ENCODE measurements at places on chromosomes 11 and 22.

GRCh38 chr11:102683277-102683676, 22.3 kb downstream of the MMP27 start:
- no peak for DNase-seq

- DNase-seq, result no peak
Measured at GRCh38 chr11:95716266-95716665, 73.3 kb downstream of the FAM76B start.

DNA sequence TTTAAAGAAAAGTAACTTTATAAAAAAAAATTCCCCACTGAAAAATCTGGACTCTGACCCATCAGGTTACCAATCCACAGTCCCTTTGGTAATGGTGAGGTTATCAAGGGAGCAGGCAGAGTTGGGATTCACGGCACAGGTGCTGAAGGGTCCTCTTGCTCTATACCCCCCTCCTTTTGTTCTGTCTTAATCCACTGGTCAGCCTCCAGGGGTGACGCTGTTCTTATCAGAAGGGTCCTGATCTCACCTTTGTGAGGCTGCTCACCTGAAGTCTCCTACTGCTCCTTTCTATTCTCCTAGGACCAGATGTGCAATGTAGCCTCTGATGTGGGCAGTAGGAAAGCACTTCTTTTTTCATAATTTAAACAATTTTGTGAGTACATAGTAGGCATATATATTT, 80.6 kb upstream of the E2F8 start:
- no peak for DNase-seq

DNA sequence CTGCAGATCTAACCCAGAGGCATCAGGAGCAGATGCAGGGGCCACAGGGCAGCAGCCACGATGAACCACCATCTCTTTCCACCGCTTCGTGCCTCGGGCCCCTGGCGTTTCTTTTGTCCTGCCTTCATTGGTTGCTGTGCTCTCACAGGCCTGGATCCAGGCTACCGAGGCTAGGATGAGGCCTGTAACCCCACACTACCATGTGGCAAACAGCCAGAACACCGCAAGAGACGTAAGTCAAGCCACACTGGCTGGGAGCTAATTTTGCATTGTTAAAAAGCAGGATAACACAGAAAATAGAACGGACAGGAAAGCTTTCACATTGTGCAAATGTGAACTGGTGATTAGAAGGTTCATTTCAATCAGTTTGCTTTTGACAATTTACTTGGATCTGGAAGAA, 15.7 kb upstream of the ARFGAP3 start:
- no peak for DNase-seq

- DNase-seq, result no peak
Measured at GRCh38 chr11:203945-204586, 3.1 kb downstream of the BET1L start.

GRCh38 chr11:35862666-35863065, 81.2 kb upstream of the LDLRAD3 start:
- no peak for DNase-seq

- DNase-seq, result no peak
Measured at GRCh38 chr11:91373497-91373896, 851.1 kb upstream of the FAT3 start.

DNA sequence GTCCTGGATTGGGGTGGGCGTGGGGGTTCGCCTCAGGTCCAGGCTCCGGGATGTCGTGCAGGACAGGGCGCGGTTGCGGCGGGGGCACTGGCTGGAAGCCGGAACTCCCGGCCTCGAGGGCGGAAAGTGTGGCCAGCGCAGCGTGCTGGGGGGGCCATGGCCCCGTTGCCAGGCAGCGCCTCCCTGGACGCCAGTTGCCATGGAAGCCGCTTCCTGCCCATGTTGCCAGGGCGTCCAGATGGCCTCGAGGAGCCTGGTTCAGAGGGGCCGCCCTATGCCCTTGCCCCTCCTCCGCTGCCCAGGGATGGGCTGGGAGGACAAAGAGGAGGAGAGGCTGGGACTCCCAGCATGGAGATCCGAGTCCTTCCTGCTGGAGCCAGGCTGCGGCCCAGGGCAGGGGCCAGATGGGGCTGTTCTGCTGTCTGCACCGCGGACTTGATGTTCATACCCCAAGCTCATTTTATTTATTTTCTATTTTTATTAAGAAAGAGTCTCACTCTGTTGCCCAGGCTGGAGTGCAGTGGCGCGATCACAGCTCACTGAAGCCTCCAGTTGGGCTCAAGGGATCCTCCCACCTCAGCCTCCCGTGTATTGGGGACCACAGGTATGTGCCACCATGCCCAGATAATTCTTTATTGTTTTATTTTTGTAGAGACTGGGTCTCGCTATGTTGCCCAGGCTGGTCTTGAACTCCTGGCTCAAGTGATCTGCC, 4.6 kb upstream of the CCDC188 start:
- DNase-seq, result peak; percentile 24

GRCh38 chr11:93067881-93068390, 98.5 kb downstream of the MTNR1B start:
- no peak for DNase-seq

- no peak for DNase-seq
Measured at GRCh38 chr11:86802146-86802545, 1.8 kb downstream of the PRSS23 start.

DNA sequence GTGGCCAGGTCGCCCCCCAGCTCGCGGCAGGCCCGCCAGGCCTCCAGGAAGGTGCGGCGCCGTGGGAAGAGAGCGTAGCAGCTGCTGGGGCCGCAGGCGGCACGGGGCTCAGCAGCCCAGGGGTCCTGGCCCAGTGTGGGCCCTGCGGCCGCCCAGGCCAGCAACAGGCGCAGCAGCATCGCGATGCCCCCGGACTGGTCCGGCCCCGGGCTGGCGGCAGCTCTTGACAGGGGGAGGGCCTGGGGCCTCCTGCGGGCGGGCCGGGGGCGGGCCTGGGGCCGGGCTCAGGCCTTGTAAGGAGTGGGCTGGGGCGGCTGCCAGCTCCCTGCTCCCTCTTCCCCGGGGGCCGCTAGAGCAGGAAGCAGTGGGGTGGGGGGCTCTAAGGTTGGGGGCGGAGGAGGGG, at the start of gene CD248:
TSS of gene CD248 (minus strand) at position 196 of the 403 bp plus-strand sequence. CDS start at position 179, 17 bp downstream.
- no peak for DNase-seq

DNA sequence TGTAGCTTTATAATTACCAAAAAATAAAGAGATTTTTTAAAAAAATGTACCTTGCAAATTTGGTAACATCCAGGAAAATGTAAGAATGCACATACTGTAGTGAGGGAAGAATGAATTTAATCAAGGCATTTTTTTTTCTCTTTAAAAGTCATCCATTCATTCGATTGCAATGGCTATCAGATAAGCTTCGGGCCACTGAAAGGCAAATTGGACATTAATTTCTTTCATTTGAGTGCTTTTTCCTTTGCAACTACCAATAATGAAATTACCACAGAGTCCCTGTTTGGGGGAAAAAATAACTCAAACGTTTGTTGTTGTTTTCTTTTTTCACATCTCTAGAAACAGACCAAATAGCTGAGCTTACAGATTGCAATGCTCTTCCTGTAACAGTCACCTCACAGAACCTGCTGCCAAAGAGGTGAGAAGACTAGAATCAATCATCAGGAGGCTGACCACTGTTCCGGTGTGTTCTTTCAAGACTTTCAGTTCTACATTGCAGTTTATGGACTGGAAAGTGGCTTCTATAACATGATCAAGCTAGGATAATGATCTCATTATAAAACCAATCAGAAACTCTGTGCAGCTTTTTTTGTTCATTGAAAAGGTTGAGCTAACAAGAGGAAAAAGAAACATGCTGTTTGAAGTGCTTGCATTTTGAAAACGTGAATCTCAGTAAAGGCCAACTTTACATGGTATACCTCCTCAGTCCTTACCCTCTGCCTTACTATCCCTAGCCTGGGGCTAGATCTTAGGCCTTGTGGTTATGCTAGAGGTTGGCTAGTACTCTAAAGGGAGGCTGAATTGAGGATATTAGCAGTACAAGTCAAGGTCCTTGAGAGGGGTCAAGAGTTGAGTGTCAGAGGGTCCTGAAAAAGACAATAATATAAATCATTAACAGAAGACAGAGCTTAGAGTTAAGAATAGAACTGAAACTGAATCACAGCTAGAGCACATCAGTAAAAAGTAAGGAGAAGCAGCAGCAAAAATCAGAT, 1276.1 kb downstream of the LRRC4C start:
- DNase-seq, result no peak

- no peak for DNase-seq
Measured at GRCh38 chr11:16096336-16096735, 260.0 kb downstream of the SOX6 start.

- no peak for DNase-seq
Measured at GRCh38 chr11:14860511-14860910, 31.5 kb downstream of the CYP2R1 start.

DNA sequence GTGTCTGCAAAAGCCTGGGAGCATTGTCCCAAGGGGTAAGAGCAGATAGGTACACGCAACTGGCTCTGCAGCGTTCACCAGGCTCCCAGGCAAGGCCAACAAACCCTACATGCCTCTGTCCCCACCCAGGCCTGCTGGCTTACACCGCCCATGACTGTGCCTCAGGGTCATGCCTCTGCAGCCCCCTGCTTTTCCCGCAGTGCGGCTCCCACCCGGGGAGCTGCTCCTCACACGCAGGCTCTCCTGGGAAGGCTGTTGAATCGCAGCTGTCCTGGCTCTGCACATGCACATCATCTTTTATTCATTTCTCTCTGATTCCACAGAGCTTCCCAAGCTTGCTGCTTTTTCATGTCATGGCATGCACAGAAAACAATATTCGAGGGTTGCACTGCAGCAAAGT, 29.2 kb upstream of the B3GAT1 start:
- no peak for DNase-seq

DNA sequence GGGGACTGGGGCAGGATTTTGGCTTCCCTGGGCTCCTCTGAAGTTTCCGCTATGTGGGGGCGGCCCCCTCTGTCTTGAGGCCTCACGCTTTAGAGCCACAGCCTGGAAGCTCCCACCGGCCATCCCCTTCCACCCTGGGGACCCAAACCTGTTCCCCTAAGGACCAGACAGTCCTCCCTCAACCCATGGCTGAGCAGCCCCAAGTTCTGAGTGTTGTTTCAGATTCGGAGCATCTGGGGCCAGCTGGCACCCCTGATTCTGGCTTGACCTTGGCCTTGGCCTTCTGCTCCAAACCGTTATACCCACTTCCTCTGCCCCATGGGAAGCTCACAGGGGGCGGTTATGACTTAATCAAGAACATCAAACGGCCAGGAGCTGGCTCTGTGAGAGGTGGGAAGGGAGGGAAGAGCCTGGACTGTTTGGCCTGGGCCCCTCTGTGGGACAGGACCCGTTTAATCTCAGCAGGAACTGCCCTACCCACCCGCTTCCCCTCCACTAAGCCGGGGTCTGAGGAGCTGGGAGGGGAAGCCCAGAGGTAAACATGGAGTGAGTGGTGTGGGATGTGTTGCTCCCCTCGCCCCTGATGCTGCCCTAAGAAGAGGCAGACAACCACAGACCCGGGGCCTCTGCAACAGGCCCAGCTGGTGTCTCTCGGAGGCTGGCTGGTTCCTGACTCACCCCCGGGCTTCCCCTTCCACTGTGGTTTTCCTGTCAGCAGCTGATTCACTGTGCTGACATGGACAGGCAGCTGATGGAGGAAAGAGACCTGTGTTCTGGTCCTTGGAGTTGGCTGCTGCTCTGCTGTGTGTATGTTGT, 3.4 kb downstream of the CD82 start:
- peak; percentile 90 for DNase-seq

GRCh38 chr11:63769714-63770455, 1.3 kb upstream of the ZFTA start:
- no peak for DNase-seq

DNA sequence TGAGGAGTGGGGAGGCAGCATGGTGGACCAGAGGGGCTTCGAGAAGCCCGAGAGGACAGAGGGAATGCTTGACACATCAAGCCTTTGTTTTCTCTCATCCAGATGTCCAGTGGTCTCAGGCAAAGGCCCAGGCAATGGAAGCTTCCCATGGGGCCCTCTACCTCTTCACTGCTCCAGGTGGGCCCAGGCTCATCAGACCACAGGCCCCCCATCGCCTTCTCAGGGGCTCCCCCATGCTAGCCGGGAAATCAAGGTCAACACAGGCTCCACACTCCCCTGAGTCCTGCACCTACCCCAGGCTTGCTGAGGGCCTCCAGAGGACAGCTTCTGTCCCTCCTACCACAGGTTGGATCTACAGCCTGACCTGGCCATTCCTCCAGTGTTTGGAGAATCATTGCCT, 157.5 kb downstream of the CHST1 start:
- no peak for DNase-seq

DNA sequence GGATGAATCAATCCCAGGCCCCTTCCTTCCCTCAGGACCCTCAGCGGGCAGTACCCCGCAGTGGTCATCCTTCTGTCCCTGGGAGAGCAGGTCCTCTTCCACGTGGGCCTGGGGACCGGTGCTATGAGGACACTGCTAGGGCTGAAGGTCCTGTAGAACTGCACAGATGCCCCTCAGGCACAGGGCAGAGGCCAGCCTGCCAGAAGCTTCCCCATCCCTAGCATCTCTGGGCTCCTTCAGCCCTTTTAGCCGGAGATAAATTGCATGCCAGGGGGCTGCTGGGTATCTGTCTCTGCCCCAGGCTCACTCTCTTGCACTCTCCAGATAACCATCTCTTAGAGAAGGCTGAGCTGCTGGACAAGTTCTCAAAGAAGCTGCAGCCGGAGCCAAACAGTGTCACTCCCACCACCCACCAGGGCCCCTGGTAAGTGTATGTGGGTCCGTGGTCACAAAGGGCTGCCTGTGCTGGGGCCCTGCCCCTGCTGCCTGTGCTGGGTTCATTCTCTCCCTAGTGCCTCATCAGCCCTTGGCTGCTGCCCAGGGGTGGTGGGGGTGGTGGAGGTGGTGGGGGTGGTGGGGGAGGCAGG, 2.3 kb downstream of the ATG16L2 start:
- no peak for DNase-seq

GRCh38 chr22:45318168-45318557, 8.4 kb downstream of the FAM118A start:
- peak; percentile 95 for DNase-seq

GRCh38 chr11:10477690-10478046, 22.6 kb downstream of the AMPD3 start:
- DNase-seq, result no peak

- no peak for DNase-seq
Measured at GRCh38 chr11:131717616-131718015, 347.2 kb downstream of the NTM start.

DNA sequence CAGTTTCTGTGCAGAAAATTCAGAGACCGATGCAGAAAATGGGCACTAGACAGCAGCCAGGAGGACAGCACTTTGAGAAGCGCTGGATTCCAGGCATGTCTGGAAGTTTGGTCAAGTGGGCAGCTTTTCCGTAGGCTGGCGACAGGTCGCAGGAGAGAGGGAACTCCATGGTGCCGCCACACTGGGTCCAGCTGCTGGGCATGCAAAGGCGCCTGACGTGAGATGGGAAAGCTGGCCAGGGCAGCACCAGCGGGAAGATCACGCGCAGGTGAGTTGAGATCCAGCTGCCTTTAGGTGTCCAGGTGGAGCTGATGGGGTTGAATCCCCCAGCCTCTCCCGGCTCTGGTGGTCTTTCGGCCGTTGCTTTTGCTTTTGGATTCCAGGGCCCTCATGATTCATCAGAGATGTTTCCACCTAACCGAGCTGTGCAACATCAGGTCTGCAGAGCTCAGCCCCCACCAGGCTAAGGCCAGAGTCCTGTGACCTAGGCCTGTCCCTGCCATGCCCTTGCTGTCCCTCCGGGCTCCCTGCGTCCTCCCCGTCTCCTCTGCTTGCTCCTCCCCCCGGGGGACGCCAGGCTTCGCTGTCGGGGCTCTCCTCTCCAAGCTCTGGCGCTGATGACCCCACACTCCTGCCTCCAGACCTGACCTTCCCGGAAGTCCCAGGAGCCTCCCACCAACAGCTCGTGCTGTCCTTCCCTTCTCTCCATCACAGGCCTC, 1001.7 kb downstream of the BRD1 start:
- DNase-seq, result no peak

- no peak for DNase-seq
Measured at GRCh38 chr11:28715726-28716125, 607.5 kb downstream of the METTL15 start.

- no peak for DNase-seq
Measured at GRCh38 chr11:35036639-35037038, 102.3 kb upstream of the CD44 start.
